Activated naive CD4-positive, alpha-beta T cell treated with anti-CD3 and anti-CD28 coated beads for 36 hours (primary cell): ENCODE measurements at places on chromosomes 16 and 17. TPM values are rescaled to one million over a fixed set of nuclear protein-coding genes. Genes with fewer than 3 reads are reported as not detected.
A peak's percentile ranks its signal among the peaks of the same experiment; 100 is the strongest.

Gene TMEM92
- total RNA-seq, result not detected

Gene TBC1D3H
- total RNA-seq, result not detected

Gene EPX
- total RNA-seq, result not detected

Gene SPNS3
- total RNA-seq, result 20.4 TPM

Gene KLHL10
- not detected for total RNA-seq

Gene PMP22
- 0.12 TPM for total RNA-seq

Gene ACSM2A
- not detected for total RNA-seq

Gene SLC35G6
- total RNA-seq, result not detected

Gene FBXW10B
- total RNA-seq, result not detected

Gene PRSS53
- 4.1 TPM for total RNA-seq

Gene PRKCA
- 79.7 TPM for total RNA-seq

Gene KRT32
- not detected for total RNA-seq

Gene ASB16
- 0.12 TPM for total RNA-seq

GRCh38 chr16:49276646-49277385 lies 4.8 kb downstream of the CBLN1 start:
- DNase-seq, result no peak

- DNase-seq, result no peak
These were observed 513.6 kb upstream of the CDH8 start for GRCh38 chr16:62549875-62550274.

GRCh38 chr16:26712876-26713275 lies 353.9 kb upstream of the C16orf82 start:
- DNase-seq, result no peak

GRCh38 chr16:15849209-15849981 lies 7.4 kb downstream of the MYH11 start:
- no peak for DNase-seq

- peak; percentile 25 for DNase-seq
These were observed at the start of gene KATNB1 for GRCh38 chr16:57735755-57736418. Gene KATNB1, plus strand, starts transcription at chr16:57735770. Its CDS starts 1,474 bp downstream, at chr16:57737244.

GRCh38 chr16:79122343-79122742 lies 478.2 kb downstream of the MAF start:
- DNase-seq, result no peak

- DNase-seq, result no peak
These were observed 58.1 kb downstream of the CYB5B start for GRCh38 chr16:69482410-69482991.

GRCh38 chr17:55734128-55734781 lies 11.6 kb upstream of the TMEM100 start:
- DNase-seq, result peak; percentile 38

DNA sequence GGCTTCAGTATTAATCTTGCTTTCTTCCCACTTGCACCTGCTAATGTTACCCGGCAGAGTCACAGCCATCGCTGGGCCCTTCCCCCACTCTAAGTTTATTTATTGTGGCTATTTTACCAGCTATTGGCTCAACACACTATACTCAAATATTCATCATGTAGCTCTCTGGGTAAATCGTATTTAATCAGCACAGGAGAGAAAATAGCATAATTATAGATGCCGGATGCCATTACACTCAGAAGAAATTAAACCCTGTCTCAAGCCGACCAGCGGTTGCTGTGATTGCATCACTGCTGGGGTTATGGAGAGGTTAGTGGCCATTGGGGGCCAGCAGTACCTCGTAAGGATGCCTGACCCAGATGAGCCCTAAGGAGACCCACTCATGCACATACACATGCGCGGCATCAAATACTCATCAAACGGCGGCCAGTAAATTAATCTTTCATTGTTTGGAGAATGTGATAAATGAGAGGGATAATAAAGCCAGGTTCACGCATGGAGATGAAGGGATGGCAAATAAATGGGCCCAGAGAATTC lies 269.5 kb upstream of the ZFHX3 start:
- DNase-seq, result no peak

DNA sequence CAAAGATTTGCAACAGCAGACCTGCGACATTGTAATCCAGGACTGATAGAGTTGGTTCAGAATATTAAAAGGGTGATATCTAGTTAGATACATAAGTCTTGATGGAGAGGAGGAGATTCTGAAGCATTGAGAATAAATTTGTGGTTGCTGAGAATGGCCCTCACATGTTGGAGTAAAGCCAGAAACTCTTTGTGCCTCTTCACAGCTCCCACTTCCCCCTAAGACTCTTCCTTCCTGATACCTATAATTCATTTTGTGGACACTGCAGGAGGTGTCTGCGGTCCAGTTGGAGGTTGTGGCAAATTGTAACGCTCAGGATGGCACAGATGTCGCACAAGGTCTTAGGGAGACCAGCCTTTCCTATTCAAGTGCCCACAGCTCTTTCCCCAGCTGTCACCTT lies 17.5 kb downstream of the WWOX start:
- DNase-seq, result no peak

DNA sequence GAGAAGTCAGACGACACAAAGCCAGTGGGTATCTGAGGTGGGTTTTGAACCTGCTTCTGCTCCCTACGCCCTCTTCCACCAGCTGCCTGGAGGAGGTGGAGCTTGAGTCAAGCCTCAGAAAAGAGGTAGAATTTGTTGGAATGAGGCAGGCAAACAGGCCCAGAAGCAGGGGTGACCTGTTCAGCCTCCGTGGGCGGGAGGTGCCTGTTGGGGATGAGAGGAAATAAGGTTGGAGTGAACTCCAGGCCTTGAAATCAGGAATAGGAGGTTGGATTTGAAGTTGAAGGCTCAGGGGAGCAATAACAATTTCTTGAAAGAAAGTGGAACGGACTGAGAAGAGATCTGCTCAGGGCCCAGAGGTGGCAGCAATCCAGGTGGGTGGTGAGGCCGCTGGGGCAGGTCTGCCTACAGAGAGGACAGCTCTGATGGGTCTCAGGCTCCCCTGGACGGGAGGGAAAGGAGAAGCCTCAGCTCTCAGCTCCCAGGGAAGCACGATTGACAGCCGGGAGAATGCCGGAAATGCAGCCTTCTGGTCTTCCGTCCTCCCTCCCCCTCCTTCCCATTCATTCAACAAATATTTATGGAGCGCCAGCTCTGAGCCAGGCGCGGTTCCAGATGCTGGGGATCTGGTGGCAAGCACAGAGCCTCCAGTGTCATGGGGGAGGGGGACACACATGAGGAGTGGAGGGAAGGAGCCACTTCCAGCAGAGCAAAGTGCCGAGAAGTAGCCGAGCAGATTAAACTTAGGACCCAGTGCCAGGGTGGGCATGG lies 61.9 kb upstream of the CIBAR2 start:
- no peak for DNase-seq

GRCh38 chr17:4607773-4608187 lies 23.5 kb downstream of the SMTNL2 start:
- no peak for DNase-seq

GRCh38 chr17:4520894-4521600 lies 22.4 kb downstream of the SPNS2 start:
- no peak for DNase-seq

GRCh38 chr16:12546918-12547607 lies 256.6 kb downstream of the CPPED1 start:
- DNase-seq, result no peak

DNA sequence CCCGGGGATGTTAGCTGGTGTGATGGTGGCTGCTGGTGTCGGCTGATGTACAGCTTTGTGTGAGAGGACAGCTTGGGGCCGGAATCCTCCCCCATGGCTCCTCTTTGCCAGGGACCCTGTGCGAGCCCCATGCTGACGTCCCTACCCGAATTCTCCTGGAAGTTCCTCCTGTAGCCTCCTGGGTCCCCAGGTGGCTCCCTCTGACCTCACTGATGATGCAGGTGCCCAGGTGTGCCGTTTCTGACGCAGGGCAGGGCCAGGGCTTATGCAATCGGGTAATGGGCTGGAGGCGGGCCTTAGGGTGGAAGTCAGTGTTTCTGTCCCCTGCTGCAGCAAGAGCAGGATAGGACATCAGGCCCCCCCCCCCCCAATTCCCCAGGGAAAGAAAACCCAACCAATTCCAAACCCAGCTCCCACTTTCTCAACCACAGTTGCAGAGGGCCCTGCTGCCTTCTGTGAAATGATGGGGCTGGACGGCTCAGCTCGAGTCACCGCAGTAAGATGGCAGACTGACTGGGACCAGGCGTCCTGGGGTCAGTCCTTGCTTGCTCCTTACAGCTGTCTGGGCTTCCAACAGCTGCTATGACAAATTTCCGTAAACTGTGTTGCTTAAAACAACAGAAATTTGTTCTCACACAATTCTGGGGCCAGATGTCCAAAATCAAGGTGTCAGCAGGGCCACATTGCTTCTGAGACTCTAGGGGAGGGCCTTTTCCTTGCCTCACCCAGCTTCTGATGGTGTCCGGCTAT lies 139.0 kb upstream of the PLCG2 start:
- no peak for DNase-seq

DNA sequence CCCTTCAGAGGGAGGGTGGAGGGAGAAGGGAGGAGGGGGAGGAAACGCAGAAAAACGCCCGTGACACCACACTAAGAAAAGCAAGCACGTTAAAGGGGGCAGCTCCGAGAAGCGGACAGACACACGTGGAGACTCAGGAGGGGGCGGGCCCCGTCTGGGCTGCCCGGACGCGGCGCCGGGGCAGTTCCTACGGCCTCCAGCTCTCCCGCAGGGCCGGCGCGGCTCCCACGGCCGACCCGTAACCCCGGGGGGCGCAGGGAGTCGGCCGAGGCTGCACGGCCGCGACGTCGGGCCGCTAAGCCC lies 362 bp downstream of the KLHDC4 start:
- DNase-seq, result peak; percentile 33

- DNase-seq, result no peak
These were observed 28.7 kb upstream of the MYO15B start for GRCh38 chr17:75558666-75559530.

DNA sequence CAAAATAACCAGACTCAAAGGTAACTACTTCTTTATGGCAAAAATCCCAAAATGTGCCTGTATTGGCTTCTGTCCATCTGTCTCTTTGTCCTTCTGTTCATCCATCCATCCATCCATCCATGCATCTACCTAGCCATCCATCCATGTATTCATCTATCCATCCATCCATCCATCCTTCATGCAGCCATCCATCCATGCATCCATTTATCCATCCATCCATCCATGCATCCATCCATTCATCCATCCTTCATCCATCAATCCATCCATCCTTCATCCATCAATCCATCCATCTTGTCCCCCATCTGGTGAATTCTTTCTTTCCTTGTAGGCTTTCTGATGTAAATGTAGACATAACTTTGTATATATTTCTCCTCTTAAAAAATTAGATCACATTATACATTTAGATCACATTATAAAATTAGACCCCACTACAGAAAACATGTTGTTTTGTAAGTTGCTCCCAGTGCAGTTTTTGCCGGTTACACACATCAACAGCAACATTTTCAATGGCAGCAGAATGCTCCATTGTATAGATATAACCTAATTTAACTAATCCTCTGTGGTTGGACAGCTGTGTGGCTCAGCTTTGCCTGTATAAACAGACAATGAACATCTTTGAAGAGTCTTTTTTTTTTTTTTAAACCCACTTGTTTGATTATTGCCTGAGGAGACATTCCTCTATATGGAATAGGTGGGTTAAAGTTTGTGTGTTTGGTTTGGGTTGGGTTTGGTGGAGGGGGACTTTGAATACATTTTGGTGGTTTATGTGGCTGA lies 72.0 kb downstream of the MSI2 start:
- no peak for DNase-seq

- DNase-seq, result no peak
These were observed 14.2 kb upstream of the LASP1NB start for GRCh38 chr17:38911081-38911730.

GRCh38 chr16:2167068-2167638 lies 11.6 kb downstream of the TRAF7 start:
- DNase-seq, result no peak

DNA sequence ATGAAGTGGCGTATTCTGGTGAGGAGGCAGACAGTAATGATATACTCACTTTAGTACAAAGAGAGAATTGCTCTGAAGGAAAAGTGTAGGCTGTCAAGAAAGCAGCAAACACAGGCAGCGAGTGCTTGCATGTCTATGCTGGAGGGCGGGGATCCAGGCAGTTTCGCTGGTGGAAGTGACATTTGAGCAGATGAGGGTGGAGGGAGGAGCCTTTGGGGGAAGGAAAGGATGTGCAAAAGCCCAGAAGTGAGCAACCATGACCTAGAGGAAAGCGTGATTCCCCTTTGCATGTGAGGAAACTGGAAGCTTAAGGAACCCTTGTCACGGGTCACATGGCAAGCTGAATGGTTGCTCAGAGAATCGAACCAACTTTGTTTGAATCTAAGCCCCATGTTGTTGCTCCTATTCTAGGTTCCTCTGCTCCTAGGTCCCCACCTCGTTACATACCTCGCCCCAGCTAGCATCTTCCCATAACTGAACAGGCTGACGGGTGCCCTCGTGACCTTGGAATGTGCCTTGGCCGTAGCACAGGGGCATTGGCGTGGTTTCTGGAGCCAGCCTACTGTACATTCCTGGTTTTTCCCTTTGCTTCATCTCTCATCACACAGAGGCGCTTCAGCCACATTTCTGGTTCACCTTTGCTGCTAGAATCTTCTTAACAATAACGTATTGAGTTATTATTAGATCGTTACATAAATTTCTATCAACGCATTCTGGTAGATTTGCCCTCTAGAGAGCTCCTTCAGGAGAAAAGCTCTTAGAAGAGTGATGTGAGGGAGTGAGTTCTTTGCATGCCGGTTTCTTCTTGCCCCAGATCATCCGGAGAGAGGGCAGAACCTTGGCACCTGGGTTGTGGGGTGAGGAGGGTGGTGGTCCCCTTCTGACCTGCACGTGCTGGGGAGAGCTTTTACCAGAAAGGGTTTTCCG lies 191.8 kb downstream of the SNX29 start:
- DNase-seq, result peak; percentile 26

- DNase-seq, result no peak
These were observed 17.8 kb downstream of the ST6GALNAC2 start for GRCh38 chr17:76567634-76568432.

DNA sequence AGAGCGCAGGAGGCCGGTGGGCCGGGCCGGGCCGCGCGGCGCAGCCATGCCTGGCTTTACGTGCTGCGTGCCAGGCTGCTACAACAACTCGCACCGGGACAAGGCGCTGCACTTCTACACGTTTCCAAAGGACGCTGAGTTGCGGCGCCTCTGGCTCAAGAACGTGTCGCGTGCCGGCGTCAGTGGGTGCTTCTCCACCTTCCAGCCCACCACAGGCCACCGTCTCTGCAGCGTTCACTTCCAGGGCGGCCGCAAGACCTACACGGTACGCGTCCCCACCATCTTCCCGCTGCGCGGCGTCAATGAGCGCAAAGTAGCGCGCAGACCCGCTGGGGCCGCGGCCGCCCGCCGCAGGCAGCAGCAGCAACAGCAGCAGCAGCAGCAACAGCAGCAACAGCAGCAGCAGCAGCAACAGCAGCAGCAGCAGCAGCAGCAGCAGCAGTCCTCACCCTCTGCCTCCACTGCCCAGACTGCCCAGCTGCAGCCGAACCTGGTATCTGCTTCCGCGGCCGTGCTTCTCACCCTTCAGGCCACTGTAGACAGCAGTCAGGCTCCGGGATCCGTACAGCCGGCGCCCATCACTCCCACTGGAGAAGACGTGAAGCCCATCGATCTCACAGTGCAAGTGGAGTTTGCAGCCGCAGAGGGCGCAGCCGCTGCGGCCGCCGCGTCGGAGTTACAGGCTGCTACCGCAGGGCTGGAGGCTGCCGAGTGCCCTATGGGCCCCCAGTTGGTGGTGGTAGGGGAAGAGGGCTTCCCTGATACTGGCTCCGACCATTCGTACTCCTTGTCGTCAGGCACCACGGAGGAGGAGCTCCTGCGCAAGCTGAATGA lies 606 bp downstream of the THAP11 start:
- DNase-seq, result peak; percentile 71
